ENCODE measurements at places on chromosomes 1 and 21.

DNA sequence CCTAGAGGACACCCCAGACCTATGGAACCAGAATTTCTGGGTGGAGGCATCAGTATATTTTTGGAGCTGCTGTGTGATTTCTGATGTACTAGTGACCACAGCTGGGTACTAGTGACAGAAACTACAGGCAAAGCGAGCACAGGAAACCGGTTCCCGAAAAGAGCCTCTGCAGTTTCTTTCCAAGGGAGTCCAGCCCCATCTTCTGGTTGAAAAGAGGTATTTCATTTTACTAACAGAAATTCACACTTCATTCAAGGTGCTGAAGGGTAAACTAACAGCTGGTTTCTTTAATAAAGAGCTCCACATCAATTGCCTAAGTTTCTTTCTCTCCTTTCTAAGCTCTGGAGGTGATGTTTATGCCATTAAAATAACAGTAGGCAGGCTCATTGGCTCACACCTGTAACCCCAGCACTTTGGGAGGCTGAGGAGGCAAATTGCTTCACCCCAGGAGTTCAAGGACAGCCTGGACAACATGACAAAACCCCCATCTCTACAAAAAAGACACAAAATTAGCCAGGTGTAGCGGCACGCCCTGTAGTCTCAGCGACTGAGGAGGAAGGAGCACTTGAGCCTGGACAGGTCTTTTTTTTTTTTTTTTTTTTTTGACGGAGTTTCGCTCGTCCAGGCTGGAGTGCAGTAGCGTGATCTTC is 22.0 kb downstream of the THAP3 start:
- no peak for DNase-seq

- DNase-seq, result no peak
Observed at GRCh38 chr21:35259457-35259856, 210.4 kb upstream of the RUNX1 start.

GRCh38 chr1:74237035-74237434 is 1.8 kb downstream of the TNNI3K start:
- DNase-seq, result no peak

DNA sequence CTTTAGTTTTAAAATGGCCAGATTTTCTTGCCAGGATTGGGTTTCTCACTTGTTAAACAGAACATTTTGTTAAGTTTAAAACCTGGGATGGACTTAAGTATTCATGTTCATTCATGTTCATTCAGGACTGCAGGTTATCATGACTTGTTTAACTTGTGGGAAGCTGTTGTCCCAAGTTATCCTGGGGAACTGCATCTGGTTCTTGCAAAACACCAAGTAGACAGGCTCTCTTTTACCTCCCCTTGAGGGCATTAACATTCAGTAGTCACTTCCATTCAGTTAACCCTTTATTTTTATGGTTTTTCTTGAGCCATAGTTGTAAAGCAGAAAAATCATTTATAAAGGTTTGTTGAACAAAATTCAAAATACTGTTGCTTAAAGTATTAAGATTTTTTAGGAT is 8.1 kb downstream of the SOD1 start:
- no peak for DNase-seq

DNA sequence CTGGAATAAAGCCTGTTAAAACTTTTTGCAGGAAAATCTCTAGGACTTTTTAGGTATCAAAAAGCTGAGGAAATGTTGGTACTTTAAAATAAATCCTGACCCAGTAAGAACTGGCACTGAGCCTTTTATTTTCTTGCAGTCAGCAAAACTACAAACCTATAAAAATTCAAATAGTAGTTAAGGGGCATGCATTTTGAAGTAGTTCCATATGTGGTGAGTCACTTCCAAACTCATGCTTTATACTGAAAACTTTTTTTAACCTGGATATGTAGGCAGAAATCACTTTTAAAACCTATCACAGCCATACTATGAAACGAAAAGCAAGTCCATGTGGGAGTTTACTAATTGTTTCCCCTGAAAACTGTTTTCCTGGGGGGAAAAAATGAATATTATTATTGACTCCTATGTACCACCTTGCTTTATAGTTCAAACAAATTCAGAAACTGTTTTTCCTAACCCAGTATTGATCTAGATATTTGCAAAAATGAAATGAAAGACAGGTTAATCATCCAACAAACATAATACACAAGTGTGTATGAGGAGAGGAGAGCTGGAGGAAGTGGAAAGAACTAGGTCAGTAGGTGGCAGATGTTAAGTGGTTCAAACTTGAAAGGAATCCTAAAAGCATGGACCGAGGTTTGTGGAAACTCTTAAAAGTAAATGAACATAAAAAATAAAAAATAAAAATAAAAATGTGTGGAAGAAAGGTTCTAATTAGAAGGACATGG is 30.5 kb downstream of the NRIP1 start:
- no peak for DNase-seq

DNA sequence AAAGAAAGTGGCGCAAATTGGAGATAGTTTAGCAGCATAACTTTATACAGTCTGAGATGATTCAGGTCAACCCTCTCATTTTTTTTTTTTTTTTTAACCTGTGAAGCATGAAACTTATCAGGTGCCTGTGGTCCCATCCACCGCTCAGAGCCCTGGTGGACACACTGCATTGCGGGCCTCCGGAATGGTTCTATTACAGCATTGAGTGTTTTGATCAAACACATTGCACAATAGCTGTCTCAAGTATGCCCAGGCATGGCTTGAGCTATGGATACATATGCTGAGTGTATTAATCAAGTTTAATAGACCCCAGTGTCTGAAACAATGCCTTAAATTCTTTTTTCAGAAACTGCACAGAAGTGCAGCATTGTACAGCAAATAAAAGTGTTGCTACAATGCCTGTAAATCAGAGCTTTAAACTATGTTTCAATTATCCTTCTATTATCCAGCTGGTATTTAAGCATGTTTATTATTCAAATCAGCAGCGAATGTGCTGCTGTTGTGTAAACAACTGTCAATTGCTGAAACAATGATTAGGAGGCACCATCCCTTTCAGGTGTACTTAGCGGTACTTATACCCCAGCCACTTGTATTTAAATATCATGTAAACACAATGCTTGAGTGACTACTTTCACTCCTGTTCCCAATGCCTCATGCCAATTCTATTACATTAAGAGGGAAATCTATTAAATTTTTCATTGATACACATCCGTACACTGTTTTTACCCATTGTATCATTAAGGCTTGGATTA is 456.6 kb downstream of the RPS6KC1 start:
- no peak for DNase-seq

DNA sequence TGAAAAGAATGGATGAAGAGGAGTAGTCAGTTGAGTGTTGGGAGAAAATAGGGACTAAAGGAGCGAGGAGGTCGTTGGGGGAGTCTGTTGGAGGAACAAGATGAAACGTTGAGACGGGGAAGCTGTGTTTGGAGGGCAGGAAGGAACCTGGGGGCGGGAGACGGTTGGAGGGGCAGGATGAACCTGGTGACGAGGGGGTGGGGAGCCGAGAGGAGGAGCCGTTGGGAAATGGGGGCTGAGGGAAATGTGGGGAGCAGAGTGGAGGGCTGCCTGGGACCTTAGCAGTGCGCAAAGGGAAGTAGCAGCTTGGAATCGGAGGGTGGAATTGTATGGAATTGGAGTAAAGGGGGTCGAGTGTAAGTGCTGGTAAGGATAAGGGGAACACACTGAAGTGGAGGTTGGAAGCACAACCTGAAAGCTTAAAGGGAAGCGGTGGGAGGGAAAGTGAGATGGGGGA is 630 bp downstream of the MTF2 start:
- DNase-seq, result no peak

GRCh38 chr1:16393570-16394521 is 26.8 kb downstream of the SZRD1 start:
- no peak for DNase-seq

- DNase-seq, result no peak
Observed at GRCh38 chr1:94245747-94246438, 8.5 kb upstream of the ARHGAP29 start.

DNA sequence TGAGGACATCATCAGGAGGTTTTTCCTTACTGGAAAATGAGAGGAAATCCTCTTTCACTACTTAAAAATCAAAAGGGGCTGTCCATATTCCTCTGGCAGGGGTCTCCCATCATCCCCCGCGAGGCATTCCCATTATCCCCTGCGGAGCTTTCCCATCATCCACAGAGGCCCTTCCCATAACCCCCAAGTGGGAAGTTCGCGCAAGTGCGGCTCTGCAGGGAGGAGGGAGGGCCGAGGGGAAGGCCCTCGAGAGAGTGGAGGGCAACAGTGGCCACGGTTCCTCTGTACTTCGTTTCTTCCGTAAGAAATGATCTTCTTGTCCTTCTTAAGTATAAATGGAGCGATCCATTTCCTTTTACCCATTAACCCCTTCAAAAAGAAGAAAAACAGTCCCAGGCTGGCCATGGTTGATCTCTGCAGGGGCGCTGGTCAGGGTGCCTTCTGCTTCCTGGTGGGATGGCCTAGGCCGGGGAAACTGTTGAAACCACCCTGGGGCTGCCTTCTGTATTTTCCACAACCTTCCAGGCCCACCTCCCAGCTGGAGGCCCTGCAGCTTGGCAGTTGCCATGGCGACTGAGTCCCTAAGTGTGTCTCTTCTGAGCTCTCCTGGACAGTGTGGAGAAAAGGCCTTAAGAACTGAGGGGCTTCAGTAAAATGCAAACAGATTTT is 3.6 kb upstream of the RSPH1 start:
- no peak for DNase-seq

DNA sequence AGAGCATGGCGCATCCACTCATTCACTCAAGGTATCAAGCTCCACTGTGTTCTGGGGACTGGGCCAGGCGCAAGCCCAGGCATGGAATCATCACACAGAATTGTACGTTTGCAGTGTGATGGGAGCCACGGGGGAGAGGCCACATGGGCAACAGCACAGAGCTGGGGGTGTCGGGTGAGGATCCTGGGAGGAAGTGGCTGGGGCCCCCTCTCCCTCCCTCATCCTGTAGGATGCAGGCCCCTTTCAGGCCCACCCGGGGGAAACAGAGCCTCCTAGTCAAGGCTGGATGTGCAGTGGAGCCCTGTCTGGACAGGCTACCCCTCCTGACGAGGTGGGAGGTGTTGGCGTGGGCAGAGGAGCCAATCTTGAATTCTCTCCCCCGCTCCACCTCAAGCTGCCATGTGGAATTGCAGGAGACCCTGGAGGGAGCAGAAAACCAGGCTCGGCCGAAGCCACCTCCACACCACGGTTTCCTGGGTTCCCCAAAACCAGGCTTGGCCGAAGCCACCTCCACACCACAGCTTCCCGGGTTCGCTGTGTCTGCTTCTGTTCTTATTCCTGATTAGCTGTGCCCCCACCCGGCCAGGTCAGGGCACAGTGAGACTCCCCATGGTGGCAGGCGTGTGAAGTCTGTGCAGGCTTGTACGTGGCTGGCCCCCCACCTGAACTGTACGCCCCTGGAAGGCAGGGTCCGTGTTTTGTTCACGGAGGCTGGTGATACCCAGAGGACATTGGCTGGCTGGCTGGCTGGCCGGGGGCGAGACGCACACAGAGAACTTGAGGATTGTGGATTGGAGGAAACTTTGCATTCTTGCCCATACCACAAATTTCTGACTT is 4.2 kb upstream of the C1orf174 start:
- DNase-seq, result no peak

- no peak for DNase-seq
Observed at GRCh38 chr1:78490861-78491450, at the start of gene PTGFR. Gene PTGFR, plus strand, starts transcription at chr1:78490974. Its CDS starts 1,770 bp downstream, at chr1:78492744.

- DNase-seq, result no peak
Observed at GRCh38 chr1:244256086-244256676, 195.5 kb downstream of the ADSS2 start.

DNA sequence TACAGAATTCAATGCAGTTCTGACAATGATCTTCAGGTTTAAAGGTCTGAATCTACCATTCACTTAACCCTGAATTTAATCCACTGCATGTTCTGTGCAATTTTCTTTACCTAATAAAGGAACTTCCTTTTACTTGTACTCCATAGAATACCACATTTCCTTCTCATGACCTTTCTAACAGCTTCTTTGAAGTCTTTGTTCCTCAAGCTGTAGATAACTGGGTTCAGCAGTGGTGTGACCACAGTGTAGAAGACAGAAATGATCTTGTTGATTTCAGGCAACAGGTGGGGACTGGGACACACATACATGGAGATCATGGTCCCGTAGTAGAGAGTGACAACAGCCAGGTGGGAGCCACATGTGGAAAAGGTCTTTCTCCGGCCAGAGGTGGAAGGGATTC is 878 bp downstream of the OR11L1 start:
- no peak for DNase-seq

GRCh38 chr1:62237361-62237760 is 42.7 kb downstream of the L1TD1 start:
- DNase-seq, result no peak

DNA sequence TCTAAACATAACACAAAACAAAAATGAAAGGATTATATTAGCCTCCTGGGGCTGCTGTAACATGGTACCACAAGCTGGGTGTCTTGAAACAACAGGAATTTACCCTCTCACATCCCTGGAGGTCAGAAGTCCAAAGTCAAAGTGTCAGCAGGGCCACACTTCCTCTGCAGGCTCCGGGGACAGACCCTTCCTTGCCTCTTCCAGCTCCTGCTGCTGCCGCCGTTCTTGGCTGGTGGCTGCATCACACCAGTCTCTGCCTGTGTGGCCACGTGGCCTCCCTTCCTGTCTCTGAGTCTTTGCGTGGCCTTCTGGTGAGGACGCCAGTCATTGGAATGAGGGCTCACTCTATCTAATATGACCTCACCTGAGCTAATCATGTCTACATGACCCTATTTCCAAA is 8.2 kb downstream of the SLC37A1 start:
- no peak for DNase-seq

- no peak for DNase-seq
Observed at GRCh38 chr1:236429715-236430274, 35.7 kb downstream of the EDARADD start.

GRCh38 chr1:231172411-231172810 is 10.6 kb downstream of the TRIM67 start:
- DNase-seq, result no peak

DNA sequence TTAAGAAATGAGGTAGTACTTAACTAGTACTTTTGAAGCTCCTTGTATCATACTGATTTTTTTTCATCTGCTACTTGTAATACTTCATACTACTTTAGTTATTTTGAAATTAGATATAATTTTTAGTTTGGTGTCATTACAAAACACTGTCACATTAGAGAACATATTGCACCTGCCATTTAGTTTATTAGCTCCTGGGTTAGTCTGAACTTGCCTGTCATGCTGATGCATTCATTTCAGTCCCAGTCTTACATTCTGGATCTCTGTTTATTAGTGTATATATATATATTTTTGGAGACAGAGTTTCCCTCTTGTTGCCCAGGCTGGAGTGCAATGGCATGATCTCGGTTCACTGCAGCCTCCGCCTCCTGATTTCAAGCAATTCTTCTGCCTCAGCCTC is 50.3 kb downstream of the DYRK1A start:
- no peak for DNase-seq
